NCI-H748 treated with DMSO at 0.1 percent for 48 hours (cell line): ENCODE measurements at places on chromosomes 3 and 15.

DNA sequence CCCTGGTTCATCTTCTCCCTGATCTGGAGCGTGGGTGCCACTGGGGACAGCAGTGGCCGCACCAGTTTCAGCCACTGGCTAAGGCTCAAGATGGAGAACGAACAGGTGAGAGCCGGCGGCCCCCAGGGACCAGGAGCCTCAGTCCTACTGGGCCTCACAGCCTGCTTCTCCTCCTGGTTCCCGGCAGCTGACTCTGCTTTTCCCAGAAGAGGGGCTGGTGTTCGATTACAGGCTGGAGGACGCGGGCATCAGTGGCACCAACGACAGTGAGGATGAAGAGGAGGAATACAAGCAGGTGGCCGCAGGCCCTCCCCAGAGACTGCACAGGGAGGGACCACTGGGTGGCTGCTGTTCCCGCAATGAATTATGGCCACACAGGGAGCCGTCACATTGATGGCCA is 54.4 kb downstream of the DNAH1 start:
- DNase-seq: no peak

GRCh38 chr3:17089314-17089700 is 204.6 kb downstream of the PLCL2 start:
- no peak for DNase-seq

- no peak for DNase-seq
Observed at GRCh38 chr3:195467641-195468390, 25.0 kb upstream of the ACAP2 start.

- no peak for DNase-seq
Observed at GRCh38 chr3:139540651-139541531, 1.3 kb upstream of the RBP1 start.

DNA sequence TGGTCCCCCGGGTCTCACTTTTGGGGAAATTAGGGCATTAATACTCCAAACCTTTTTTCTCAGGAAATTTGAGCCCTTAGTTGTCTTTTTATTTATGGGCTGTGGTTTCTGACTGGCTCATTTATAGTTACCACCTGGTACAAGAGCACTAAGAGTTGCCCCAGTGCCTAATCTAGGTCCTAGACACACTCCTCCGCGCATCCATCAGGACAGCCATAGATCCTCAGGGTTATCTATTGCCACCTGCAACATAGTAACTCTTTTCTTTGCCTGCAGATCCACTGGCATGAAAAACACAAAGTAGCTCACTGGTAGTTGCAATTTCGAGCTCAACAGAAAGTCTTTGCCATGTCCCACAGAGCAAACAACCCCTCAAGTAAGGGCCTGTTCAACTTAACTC is 576.4 kb upstream of the ROBO2 start:
- DNase-seq: no peak

GRCh38 chr15:43085921-43086320 is 19.9 kb downstream of the UBR1 start:
- DNase-seq: no peak

DNA sequence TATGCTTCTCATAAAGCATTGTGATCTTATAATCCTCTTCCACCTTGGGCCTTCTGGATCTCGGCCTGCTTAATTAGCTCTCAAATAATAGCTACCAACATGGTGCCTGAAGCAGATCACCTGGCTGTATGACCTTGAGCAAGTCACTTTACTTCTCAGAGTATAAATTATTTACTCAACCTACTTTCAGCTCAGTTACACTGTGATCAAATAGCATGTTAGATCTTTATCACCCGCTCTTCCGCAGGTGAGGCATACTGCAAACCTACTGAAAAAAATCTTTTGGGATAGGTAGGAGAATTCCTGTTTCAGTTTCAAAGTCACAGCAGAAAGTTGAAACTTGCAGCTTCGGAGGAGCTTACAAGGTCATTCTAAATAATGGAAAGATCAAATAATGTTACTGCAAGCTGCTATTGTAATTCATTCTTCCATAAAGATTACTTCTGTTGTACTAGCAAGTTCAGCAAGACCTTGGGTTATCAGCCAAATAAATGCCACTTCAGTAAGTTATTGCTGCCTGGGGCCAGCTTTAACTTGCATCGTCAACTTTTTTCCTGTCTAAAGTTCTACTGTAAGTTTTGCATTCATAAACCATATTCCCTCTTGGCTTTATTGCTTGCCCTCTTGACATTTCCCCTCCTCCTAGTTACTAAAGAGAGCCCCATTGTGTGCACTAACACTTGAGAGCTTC is 268.4 kb upstream of the ATP11B start:
- DNase-seq: no peak

- DNase-seq: no peak
Observed at GRCh38 chr15:35496585-35496984, 49.4 kb downstream of the DPH6 start.

- no peak for DNase-seq
Observed at GRCh38 chr15:101058735-101059134, 139.6 kb downstream of the LRRK1 start.
